Esophagus muscularis mucosa (tissue), 4 donors: ENCODE measurements at places on chromosomes 1 and 21. TPM values are rescaled to one million over a fixed set of nuclear protein-coding genes. Genes with fewer than 3 reads are reported as not detected.
A peak's percentile ranks its signal among the peaks of the same experiment; 100 is the strongest.

GRCh38 chr1:230195199-230195598 is 128.2 kb downstream of the GALNT2 start:
- peak; percentile 19 for DNase-seq

DNA sequence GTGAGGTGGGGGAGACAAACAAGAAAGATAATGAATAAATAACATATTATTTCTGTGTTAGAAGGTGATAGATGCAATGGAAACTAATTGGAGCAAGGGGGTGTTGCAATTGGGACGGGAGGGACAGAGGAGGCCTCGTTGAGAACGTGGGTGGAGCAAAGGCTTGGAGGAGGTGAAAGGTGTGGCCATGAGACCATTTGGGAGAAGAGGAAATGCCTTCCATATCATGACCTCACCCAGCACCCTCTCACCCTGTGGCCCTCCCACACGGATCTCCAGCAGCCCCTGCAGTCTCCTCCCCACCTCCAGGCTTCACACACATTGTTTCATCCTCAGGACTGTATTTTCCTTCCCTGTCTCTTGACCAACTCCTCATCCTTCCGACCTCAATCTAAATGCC is 85.3 kb upstream of the ARHGAP29 start:
- DNase-seq, result no peak

The AIRE gene
- total RNA-seq, result not detected

- no peak for DNase-seq
Measured at GRCh38 chr1:22552021-22552420, 11.3 kb upstream of the EPHA8 start.

DNA sequence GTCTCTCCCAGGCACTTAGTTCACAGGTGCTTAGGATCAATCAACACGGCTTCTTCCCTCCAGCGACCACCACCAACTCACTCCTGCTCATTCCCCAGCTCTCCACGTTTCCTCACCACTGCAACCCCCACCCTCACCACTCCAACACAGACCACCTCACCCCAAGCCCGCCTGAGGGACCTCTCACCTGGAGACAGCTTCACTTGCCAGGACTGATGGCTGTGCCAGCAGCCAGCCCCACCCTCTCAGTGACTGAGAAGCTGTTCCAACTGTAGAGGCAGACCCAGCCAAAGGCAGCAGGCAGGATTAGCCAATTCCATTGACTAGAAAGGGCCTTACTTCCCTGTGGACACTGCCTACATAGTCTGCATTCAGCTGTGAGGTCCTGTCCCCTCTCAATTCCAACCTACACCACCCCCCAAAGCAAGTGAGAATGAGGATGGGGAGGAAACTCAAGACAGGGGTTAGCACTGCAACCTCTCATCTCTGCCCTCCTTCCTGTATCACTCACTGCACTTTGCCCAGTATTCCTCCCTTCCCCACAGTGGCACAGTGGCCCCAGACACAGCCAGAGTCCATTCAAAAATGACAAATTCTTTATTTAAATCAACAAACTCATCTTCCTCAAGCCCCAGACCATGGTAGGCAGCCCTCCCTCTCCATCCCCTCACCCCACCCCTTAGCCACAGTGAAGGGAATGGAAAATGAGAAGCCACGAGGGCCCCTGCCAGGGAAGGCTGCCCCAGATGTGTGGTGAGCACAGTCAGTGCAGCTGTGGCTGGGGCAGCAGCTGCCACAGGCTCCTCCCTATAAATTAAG is 7.6 kb downstream of the TAGLN2 start:
- DNase-seq, result no peak

The TMEM81 gene
- 1.0 TPM for total RNA-seq

GRCh38 chr1:119324198-119324597 is 44.4 kb upstream of the HAO2 start:
- DNase-seq, result no peak

DNA sequence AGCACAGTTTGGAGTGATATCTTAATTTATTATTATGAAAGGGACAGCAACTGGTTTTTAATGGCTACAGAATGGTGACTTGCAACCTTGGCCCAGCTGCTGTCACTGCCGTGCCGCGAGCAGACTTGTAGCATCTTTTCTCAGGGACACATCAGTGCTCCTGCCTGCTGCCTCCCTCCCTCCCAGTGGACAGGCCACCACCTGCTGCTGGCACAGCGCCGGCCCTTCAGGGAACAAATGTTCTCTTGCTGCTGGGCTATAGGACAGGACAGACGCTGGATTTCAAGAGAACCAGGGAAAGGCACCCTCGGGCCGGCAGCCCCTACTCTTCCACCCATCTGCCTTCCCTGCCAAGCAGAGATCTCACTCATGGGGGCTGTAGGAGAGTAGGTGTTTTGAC is 413.8 kb upstream of the NFIA start:
- DNase-seq, result no peak

DNA sequence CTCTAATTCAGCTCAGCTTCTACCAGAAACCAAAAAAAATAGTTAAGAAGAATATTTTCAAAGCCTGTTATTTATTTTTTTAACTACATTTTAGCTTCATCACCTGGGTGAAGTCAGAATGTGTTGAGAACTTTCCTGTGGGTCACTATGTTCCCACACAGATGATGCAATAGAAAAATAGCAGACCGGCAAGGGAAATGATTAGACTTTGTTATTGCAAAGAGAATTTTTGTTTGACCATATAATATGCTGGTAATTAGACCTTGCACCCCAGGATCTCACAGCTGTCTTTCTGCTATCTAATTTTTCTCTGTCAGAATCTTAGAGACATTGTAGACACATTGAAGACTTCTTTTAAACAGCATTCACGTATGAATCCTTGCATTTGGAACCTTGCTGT is 299.3 kb downstream of the TBX15 start:
- DNase-seq, result no peak
